ENCODE measurements at places on chromosomes 3 and 15.

GRCh38 chr3:174101244-174101643 lies 703.7 kb downstream of the NLGN1 start:
- H3K36me3 ChIP-seq: no peaks in the 10 kb centered on the region
- no peaks in the 10 kb centered on the region for H3K4me1 ChIP-seq
- no peak for DNase-seq
- no peaks in the 10 kb centered on the region for H3K27me3 ChIP-seq
- no peak overlapping the region for H3K4me3 ChIP-seq

DNA sequence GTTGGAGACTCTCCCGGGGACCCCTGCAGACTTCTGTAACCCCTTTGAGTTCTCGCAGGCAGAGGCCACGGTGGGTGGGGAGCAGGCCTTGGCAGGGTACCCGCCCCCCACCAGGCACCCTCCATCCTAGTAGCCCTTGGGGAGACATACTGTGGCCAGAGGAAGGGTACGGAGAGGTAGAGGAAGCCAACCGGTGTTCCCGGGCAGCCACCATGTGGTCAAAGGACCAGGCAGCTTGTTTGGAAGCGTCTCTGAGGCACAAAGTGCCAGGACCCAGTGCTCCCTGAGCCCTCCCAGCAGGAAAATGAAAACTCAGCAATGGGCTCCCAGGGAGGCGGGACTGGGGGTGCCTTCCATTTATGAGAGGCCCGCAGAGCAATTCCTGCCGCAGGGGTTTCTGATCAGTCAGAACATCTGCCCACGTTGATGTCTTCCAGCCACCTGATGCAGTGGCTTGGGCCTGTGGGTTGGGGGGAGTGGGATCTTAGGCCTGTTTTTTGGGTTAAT lies 53.0 kb upstream of the CGNL1 start:
- H3K36me3 ChIP-seq: no peaks in the 10 kb centered on the region
- DNase-seq: no peak
- H3K4me1 ChIP-seq: no peaks in the 10 kb centered on the region

DNA sequence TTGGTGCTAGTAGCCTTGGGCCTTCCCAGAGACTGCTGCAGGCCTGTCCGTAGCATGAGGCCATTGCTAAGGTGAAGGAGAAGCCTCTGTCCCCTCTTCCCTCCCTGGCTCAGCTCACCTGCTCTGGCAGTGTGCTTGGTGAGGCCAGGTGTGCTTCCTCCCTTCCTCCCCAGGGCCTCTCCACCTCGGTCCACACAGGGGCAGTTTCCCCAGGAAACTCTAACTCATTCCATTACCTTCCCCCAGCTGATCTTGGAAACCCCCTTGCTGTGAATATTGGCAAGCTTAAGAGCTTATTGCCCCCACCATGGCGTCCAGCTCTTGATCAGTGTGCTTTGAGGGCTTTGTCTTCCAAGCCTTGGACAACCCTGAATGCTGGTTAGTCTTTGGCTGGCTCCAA lies 52.7 kb downstream of the ZNF445 start:
- no peak overlapping the region for H3K27ac ChIP-seq
- DNase-seq: no peak
- no peaks in the 10 kb centered on the region for H3K36me3 ChIP-seq
- H3K27me3 ChIP-seq: no peaks in the 10 kb centered on the region

- H3K36me3 ChIP-seq: no peaks in the 10 kb centered on the region
- H3K27ac ChIP-seq: no peak overlapping the region
- no peak for DNase-seq
- no peaks in the 10 kb centered on the region for H3K27me3 ChIP-seq
- H3K4me3 ChIP-seq: no peak overlapping the region
- H3K4me1 ChIP-seq: no peaks in the 10 kb centered on the region
Measured at GRCh38 chr3:177710506-177710905, 513.2 kb upstream of the TBL1XR1 start.

Measured in CD4-positive, alpha-beta T cell (primary cell).